ENCODE measurements at places on chromosomes 3 and 15.
A peak's percentile ranks its signal among the peaks of the same experiment; 100 is the strongest.

DNA sequence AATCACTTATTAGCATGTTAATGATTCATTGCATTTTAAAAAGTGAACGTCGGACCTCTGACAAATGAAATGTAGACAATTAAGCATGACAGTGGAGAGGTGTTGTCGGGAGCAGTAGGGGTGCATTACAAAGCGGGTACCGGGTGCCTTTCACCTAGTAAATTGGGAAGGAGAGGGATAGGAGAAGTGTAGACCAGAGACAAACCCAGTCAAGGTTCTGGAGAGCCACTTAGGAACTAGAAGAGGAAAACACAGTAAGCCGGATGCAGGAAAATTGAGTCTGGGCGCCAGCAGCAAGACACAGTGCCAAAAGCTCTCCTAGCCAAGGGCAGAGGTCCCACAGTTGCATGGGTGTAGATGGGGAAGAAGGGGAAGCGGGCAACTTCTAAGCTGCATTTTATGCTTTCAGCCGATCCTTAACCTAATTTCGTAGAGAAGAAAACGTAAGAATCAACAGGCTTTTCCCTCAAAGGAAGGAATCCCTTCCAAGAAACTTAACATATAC lies 3.1 kb upstream of the CERS3 start:
- no peak for DNase-seq

DNA sequence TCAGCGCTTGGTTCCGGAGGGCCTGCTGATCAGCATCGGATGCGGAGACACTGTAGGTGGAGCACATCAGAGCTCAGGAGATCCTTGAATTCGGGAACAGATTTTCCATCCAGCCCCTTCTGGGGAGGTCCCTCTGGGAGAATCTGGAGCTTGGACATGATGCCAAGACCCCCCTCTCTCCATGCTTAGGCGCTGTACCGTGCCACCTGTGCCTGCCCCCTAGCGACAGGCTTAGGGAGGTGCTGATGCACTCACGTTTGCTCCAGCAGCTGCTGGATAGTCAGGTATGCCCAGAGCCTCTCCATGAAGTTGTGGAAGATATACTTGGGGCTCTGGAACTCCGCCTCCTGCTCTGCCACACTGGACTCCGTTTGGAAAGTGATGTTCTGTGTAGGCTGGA lies 9.7 kb downstream of the ITIH4 start:
- peak; percentile 7 for DNase-seq

DNA sequence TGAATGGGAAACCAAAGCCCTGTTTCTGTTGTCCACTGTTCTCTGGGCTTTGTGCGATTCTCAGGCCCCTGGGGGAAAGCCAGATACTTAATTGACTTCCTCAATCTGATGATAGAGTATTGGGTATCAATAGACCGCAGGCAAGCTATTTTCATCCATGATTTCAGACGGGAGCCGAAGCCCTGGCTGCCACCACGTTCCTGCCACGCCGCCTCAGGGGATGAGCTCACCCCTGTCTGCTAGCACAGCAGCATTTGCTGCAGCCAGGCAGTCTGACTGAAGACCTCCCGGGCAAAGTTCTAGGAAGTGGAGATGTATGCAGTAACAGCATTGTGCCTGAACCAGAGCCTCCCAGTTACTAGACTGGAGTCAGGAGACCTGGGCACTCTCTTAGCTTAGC lies 69.8 kb downstream of the ISG20 start:
- no peak for DNase-seq

GRCh38 chr3:97883736-97884135 lies 61.9 kb downstream of the CRYBG3 start:
- DNase-seq: no peak

DNA sequence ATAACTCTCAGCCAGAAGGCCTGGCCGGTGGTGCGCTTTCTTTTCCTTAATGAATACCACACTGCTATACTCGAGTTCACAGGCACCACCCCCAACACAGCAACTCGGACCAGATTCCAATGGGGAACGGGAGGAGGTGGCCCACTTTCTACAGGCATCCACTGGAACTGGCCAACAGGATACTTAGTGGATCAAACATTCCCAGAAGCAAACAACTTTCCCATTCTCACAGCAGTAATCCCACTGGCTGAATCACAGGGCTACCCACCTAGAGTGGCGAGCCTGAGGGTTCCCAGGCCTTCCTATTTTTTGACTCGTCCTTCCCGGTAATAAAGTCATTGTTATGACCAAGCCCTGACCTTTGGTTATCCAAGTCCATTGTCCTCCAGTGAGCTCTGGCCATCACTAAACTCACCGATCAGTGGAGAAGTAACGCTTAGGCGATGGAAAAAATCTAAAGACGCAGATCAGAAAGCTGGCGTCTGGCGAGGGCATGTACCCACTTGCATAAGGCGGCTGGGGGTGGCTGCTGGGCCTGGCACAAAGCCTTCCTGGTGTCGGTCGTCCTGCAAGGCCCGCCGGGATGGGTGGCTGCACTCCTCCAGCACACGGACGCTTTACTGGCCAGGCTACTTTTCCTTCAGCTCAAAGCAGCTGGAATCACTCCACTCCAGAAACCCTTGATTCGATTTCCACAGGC lies 1.2 kb downstream of the EOGT start:
- no peak for DNase-seq

- no peak for DNase-seq
These were observed 508.2 kb upstream of the TGFBR2 start for GRCh38 chr3:30098243-30098642.
